Activated CD4-positive, alpha-beta T cell treated with anti-CD3 and anti-CD28 coated beads, Interleukin-2, amount 50 U/mL, for 48 hours (primary cell): ENCODE measurements at places on chromosomes 11 and 22.

DNA sequence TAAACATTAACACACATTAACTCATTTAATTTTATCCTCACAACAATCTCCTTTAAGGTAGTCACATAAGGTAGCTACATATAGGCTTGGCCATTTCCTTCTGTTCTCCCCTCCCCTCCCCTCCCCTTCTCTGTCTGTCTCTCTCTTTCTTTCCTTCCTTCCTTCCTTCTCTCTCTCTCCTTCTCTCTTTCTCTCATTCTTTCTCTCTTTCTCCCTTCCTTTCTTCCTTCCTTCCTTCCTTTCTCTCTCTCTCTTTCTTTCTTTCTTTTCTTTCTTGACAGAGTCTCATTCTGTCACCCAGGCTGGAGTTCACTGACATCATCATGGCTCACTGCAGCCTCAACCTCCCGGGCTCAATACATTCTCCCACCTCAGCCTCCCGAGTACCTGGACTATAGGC lies 22.3 kb upstream of the NUP160 start:
- no peak for DNase-seq

GRCh38 chr22:44091021-44091721 lies 67.1 kb downstream of the PARVB start:
- DNase-seq: peak; percentile 36

GRCh38 chr11:113538451-113539412 lies 63.5 kb upstream of the DRD2 start:
- no peak for DNase-seq

GRCh38 chr11:27839226-27839913 lies 139.1 kb upstream of the BDNF start:
- DNase-seq: no peak

- no peak for DNase-seq
Measured at GRCh38 chr11:127248476-127248875, 247.9 kb upstream of the KIRREL3 start.

DNA sequence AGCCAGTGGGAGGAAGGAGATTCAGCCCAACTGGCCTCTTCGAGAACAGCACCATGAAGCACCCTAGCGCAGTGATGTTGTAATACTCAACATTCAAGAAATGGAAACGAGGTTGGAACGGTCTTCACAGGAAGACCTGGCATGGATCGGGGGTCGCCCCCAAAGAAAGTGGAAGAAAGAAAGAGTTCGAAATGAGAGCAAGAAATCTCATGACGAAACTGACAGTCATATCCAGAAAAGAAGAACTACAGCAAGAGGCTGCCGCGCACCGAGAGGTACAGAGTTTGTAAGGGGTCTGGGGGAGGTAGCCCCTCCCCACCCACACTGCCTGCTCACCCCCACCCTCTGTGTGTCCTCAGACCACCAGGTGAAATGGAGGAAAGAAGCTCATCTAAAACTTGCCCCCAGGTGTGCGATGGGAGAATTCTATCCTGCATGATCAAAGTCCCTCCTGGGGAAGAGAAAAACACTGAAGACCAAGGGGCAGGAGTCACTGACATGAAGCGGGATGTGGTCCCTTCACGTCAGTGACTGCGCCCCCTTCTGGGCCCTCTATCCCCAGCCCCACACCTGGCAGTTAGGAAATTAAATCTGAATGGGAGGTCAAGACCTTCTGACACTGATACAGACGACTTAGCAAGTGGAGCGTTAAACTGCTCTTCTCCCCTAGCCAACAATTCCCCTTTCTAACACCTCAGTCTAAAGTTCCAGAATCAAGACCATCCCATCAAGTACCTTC lies 52.9 kb upstream of the SPATA19 start:
- DNase-seq: no peak

- DNase-seq: no peak
Measured at GRCh38 chr22:37273126-37273845, 9.0 kb upstream of the CYTH4 start.

GRCh38 chr22:48425641-48426040 lies 1402.0 kb downstream of the BRD1 start:
- DNase-seq: no peak

GRCh38 chr11:68841718-68842426 lies at the start of gene CPT1A:
Gene CPT1A (minus strand): TSS chr11:68841916. CDS start chr11:68815474, 26,442 bp downstream.
- peak; percentile 75 for DNase-seq

DNA sequence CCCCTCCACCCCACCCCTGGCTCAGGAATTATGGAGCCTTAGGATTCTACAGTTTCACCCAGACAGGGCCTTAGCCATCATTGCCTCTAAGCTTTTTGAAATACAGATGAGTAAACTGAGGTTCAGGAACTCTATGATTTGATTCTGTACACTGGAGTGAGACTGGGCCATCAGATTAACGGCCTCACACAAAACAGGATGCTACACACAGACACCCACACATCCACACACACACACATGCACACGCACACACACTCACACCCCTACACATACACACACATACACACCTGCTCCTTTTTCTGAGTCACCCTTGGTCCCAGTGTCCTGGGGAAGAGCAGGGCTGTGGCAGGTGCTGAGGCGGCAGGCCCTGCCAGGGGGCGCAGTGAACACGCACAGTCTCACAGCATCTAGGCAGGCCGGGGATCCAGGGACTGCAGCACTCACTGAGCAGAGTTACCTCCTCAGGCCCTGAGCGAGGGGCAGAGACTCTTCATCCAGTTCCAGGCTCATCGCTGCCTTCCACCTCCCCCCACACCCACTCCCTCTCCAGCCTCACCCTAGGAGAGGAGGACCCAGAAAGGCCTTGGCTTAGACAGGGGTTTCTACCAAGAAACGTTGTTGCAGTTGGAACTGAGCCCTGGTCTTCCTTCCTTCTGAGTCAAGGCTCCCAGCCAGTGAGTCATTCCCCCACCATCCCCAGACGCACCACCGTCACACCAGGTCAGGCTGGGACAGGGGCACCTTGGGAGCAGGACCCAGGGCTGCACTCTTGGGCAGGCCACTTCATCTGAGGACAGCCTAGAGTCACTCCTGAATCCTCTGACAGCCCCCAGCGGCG lies 89.8 kb upstream of the PARVA start:
- no peak for DNase-seq

- no peak for DNase-seq
Measured at GRCh38 chr11:134675983-134676382, 263.9 kb upstream of the B3GAT1 start.

DNA sequence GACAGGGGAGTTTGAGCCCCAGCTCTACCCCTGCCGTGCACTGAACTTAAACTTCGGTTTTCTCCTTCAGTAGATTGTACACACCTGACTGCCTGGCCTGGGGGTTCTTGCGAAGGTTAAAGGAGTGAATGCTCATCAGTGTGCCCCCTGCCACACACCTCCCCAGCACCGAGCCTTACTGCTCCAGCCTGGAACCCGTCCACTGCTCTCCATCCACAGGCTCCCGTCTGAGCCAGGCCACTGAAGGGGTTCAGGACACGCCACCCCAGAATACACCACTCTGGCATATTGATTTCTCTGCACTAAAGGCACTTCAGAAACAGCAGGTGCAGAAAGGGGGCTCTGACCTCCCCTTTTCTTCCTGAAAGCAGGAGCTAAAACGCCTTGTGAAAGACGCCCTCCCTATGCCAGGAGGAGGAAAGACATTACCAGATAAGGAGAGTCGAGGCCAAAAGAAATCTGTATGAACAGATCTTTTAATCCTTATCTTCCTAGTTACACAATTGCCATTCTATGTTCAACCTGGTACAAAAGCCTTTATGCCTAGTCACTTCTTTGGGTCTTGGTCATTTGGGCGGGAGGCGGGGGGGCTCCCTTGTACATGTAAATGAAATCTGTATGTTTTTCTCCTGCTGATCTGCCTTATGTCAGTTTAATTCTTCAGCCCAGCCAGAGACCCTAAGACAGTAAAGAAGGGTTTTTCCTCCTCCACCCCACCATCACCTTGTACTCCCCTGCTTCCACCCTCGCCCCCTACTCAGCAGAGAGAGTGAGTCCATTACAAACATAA lies 1.9 kb upstream of the SSTR3 start:
- no peak for DNase-seq

- DNase-seq: no peak
Measured at GRCh38 chr11:96013461-96014213, 89.7 kb upstream of the MTMR2 start.

DNA sequence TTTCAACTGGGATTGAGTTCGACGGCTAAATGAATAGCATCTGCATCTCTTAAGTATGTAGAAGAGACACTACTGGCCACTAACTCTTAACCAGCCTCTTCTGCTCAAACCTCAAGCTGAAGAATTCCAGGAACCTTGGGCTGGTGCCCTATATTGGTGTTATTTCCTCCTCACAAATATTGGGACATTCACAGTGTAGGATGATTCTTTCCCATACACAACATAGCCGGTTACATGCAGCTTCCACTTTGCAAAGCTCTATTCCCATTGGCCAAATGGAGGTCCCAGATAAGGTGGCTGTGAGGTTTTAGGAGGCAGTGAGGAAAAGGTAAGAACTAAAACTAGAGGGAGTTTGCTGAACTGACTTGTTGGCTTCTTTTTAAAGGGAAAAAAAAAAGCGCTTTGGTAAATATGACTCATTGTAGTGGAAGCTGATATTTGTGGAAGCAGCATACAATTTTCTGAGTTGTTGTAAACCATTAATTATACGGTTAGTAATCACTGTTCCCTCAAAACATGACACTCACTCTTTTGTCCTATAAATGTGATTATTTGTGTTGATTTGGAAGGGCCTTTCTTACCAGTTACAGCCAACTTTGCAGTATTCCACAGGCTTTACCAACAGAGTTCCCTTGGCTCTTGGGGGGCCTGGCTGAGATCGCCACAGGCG lies 17.6 kb downstream of the C22orf31 start:
- no peak for DNase-seq

GRCh38 chr11:60912851-60913528 lies 968 bp upstream of the TMEM109 start:
- no peak for DNase-seq

DNA sequence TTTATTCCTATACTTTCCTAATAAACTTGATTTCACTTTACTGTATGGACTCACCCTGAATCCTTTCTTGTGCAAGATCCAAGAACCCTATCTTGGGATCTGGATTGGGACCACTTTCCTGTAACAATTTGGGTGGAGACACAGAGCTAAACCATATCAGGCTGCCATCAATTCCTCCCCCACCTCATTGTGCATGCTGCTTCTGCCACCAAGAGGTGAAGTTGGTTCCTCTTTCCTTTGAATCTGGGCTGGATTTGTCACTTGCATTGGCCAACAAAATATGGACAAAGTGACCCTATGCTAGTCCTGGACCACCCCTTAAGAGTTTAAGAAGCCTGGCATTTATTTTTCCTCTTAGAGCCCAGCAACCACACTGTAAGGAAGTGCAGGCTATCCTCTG lies 39.4 kb upstream of the CEP295 start:
- DNase-seq: no peak

GRCh38 chr11:113110046-113110445 lies 148.8 kb downstream of the NCAM1 start:
- DNase-seq: no peak

DNA sequence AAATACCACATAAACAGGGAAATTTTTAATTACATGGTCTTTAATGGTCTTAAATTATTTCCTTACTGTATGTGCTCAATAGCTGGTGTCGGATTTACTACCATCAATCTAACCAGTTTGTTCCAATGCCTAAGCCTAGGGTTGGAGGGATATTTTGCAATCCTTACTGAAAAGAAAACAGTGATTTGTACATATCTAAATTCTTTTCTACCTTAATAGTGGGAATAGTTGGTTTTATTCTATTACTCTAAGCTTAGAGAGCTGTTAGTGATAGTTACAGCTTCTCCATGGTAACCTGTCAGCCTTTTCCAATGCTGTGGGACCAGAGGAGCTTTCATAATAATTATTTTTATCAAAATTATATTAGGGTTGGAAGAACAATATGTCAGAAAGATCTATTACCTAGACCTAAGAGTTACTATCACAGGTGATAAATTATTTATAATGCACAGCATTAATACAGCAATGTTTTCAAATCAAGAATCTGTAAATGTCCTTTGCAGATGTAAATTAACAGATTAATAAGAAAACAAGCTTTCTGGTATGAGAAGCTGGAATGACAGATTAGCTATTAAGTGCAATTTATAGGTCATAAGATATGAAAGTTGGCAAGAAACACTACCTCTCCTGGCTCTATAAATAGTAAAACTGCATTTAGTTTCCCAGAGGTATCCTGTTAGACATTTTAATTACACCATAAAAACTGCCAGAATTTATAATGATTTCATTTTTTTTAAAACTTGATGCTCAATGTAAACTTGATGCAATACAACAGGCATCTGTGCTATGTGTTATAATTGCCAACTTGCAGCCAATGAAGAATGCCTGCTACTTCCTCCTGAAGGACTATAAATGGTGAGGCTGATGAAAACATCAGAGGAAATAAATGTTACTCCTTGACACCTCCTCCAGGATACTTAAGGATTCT lies 262.0 kb upstream of the PITPNB start:
- no peak for DNase-seq

GRCh38 chr11:107691000-107691750 lies 20.7 kb downstream of the SLN start:
- DNase-seq: no peak

GRCh38 chr11:75537740-75538139 lies 12.0 kb upstream of the GDPD5 start:
- no peak for DNase-seq

DNA sequence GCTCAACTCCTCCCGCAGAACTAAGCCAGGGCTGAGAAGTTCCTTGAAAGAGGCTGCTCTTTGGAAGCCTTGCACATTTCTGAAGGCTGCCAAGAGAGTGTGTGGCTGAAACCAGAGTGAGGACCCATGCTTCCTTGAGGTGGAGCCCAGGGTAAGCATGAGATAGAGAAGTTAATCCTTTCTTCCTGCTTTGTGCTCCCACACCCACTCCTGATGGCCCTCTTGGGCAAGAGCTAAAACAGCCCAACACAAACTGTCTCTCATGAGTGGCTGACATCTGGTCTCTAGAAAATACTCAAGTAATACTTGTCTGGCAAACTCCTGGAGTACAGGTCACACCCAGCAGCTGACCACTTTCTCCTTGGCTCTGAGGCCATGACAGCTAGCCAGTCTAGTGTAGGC lies 523.7 kb downstream of the INSC start:
- no peak for DNase-seq

DNA sequence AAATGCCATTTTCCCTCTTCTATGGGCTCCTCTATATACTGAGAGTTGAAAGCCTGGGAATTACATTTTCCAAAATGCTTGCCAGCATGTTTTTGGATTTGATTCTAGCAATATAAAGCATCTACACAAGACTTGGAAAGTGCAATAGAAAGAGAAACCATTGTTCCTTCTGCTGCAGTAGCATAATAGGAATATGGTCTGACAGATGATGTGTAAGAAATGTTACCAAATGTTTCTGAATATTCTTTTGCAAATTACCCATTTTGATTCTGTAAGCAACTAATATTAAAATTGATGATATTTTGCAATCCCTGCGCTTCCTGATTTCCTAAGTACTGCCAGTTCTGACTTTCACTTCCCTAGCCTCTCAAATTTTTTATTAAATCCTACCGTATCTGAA lies 61.6 kb downstream of the CASP12 start:
- no peak for DNase-seq

- no peak for DNase-seq
Measured at GRCh38 chr22:49214976-49215375, 612.7 kb downstream of the BRD1 start.
